ENCODE measurements at places on chromosomes 16 and 17.

DNA sequence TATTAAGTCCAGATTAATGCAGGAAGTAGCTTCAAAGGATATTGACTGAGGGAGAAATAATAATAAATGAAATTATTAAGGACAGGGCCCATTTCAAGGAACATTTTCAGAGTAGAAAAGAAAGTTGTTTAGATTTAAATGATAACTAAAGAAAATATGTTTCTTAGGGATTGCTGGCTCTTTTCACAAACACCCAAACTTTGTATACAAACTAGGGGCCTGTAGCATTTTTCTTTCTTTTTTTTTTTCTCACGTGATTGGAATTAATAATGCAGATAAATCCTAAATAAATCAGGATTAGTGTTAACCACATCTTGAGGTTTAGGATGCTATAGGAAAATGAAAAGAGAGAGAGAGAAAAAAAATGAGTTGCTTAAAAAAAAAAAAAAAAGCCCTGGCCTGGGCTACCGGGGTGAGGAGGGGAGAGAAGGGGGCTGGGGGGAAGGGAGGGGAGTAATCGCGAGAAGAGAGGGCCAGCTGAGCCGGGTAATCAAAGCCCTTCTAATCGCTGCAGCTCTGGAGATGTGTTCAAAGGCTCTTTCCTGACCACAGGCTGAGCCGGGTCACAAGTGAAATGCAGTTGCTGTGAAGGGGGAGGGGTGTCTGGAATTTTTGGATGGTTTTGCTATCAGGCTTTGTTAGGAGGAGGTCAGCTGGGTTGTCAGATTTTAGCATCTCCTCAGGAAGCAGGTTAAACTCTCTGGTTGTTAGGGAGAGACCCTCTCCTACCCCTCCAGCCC, 104.6 kb upstream of the ZFHX3 start:
- no peak for DNase-seq

DNA sequence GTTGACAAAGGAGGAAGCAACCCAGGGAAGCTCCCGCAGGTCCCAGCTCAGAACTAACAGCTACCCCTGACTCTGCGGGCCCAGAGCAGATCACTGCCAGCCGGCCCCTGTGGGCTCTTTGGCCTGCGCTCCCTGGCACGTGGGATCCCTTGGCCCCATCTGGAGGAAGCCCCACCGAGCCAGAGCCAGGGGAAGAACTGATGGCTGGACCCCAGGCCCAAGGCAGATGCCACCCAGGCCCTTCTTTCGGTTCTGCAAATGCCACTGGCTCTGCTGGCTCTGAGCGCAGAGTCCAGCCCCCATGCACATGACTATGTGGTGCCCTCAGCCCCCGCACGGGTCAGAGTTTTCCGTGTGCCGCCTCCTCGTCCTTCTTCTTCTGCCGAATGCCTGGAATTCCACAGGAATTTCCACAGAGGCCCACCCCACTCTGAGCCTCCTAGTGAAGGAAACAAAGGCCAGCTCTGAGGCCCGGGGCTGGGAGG, 35.8 kb upstream of the SNN start:
- DNase-seq: peak; percentile 63

DNA sequence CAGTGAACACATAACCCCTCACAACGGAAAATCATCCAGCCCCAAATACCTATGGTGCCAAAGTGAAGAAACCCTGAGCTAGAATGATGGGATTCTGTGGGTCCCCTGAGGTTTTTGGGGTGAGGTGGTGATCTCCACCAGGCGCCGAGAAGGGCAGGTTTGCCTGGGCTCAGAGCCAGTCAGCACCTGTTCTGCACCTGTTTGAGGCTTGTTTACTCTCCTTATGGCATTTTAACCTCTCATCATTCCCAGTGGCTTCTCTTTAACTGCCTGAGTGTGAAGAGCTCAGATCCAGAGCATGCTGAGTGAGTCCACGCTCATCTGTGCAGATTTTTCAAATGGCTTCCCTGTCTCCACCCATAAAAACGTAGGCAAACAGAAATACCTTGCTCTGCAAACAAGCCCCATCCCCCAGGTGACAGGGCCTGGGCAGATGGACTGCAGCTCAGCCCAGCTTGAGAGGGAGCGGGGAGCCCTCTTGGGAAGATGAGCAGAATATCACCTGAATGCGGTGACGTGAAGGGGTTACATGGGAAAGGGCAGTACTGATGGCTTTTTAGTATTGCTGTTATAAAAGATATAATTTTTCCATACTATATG, 40.1 kb upstream of the CLEC19A start:
- no peak for DNase-seq

GRCh38 chr17:49588312-49588711, 12.6 kb downstream of the NXPH3 start:
- DNase-seq: no peak

DNA sequence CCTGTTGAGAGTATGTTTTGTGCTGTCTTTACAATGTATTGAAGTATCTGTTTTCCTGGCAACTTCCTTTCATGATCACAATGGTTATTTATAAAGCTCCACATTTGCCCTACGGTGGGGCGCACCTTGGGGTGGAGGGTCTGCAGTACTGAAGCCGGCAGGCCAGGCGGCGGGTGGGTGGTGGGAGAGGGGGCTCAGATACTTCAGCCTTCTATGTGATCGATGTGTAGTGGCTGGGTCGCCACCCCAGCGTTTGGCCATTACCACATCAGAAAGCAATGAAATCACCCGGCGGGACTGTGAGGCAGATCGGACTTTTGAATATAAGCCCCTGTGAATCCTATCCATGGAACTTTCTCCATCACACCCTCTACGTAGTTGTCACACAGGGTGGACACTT, 196.6 kb downstream of the FOXL1 start:
- no peak for DNase-seq

- no peak for DNase-seq
Observed at GRCh38 chr16:3610698-3611145, 684 bp downstream of the SLX4 start.

GRCh38 chr17:1769822-1770477, 8.1 kb downstream of the SERPINF1 start:
- DNase-seq: no peak

DNA sequence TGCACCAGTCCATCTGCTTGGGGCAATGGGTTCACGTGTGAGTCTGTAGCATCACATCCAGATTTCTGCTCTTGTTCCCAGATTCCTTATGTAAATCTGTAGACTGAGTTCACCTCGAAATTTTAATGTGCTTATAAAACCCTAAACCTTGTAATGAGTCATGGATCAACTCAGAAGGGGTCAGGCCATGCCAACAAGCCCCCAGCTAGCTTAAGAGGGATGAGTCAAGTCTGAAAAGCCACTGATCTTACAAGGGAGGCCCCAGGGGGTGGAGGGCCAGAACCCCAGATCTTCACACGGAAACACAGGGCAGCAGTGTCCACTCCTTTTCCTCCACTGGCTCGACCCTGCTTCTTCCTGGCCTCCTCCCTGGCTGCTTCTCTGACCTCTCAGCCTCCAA, 399.1 kb upstream of the CDH5 start:
- no peak for DNase-seq
